ENCODE measurements at places on chromosomes 11 and 22. TPM values are rescaled to one million over a fixed set of nuclear protein-coding genes. Genes with fewer than 3 reads are reported as not detected.

Gene FAM111B
- 1.2 TPM for total RNA-seq

Gene ATL3
- 14.5 TPM for total RNA-seq

Gene NCF4
- total RNA-seq = 7.7 TPM

Gene C11orf87
- total RNA-seq = not detected

Gene SCN3B
- not detected for total RNA-seq

Gene DLG2
- 2.1 TPM for total RNA-seq

Gene OR8D1
- not detected for total RNA-seq

Gene DGCR6
- total RNA-seq = 14.6 TPM

Gene NPAT
- total RNA-seq = 25.4 TPM

Gene FAM89B
- total RNA-seq = 23.3 TPM

Data from CD4-positive, alpha-beta T cell (primary cell).